ENCODE measurements at places on chromosomes 7 and 10.

GRCh38 chr10:52740913-52741675 lies 31.5 kb downstream of the MBL2 start:
- DNase-seq = peak; percentile 20

- no peak for DNase-seq
Measured at GRCh38 chr7:128800567-128800966, 8.8 kb downstream of the CCDC136 start.

DNA sequence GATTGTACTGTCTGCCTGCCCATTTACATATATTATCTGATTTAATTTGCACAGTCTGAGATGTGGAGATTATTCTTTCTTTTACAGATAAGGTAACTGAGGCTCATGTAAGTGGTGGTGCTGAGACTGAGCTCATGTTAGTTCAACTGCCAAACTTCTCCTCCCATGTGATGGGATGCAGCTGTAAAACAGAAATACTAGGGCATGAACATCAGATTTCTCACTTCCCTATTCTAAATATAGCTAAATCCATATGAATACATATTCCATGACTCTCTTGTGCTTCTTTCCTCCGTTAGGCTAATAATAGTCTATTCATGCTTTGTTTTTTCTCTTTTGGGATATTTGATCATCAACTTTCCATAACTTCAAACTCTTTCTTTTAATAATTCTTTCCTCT lies 84.7 kb downstream of the PTPRZ1 start:
- DNase-seq = no peak

DNA sequence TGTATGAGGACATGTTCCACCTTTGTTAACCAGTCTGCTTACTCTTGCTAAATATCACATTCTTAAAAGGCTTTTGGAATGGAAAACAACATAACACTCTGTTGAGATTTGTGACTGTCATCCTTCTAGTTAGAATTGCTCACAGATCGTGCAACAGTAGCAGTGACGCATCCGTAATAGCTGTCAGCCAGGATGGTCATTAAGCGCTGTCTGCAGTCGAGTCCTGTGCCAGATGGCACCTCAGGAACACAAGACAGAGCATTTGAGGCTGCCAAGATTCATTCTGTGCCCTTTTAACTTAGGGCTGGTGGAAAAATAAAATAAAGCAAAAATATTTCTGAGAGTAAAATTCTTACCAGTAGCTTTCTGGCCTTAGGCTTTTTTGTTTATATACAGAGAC lies 348.6 kb downstream of the ANKRD7 start:
- DNase-seq = no peak

- no peak for DNase-seq
Measured at GRCh38 chr10:117534321-117535297, 7.9 kb upstream of the EMX2 start.

DNA sequence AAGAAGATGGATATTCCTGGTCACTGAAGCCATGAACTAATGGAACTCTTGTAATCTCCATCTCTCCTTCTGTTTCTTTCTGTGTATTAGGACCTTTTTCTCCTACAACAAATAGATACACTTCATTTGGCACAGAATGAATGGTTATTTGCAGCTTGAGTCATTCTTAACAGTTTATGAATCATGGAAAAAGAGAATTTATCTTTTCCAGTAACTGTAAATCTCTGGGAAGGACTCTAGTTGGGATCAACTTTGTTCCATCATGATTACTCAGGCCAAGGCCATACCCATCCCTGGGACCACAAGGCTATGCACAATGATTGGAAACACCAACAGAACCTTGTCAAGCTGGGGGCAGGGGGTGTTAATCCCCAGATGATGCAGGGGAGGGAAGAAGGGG lies 36.1 kb upstream of the MDFIC start:
- DNase-seq = peak; percentile 62

GRCh38 chr10:52316500-52316899 lies 2.4 kb downstream of the DKK1 start:
- DNase-seq = no peak

DNA sequence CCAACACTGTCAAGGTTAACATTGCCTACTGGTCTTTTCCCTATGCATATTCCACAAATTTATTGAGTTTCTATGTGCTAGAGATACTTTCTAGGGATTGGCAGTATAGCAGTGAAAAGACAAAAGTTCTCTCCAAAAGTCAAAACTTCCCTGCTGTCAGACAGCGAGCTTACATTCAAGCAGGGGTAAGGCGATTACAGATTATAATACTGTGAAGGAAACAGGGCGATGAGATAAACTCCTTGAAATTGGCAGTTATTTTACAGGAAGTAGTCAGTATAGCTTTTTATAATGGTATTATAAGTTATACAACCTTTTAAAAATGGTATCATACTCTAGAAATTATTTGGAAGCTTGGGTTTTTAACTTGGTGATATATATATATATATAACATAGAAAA lies 9.9 kb downstream of the VPS50 start:
- DNase-seq = no peak

DNA sequence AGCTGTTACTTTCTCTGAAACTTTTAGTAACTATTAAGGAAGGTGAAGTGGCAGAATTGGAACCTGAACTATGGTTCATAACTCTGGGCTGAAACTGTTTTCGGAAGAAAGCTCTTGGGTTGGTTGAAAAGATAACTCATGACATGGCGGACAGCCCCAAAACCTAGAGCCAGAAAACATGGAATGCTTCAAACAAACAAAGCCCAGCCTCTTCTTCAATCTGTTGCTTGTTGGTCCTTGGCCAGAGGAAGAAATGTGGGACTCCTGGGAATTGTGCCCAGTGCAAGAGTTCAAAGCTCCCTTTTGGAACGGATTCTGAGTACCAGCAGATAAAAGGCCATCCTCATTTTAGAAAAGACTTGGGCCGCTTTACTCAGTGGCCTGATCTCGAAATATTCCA lies 52.9 kb upstream of the CACNB2 start:
- no peak for DNase-seq

- DNase-seq = no peak
Measured at GRCh38 chr7:150631084-150631826, 930 bp downstream of the GIMAP6 start.

DNA sequence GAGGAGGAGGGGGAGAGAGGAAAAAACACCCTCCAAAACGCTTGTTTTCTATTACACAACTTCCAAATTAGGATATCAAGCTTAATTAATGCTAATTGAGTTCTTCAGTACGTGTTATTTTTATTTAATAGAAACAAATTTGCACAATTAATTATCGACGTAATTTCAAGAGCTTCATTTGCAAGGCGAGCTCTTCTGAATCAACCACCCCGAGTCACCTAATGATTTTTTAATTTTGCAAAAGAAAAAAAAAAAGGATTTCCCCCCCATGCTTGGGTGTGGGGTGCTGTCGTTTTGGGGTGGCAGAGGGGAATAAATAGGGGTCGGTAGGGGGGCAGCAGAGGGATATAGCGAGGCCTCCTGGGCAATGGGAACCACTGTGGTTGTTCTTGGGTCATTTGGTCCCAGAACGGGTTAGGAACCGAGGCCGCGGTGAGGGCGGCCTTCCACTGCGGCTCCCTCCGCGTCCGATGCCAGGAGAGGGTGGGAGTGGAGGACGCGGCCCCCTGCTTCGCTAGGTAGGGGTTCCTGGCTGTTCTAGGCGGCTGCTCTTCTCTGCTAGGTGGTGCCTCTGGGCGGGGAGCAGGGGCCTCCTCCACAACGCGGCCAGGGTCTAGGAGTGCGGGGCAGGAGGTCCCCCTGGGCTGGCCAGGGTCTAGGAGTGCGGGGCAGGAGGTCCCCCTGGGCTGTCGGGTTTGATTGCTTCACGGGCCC lies 7.3 kb downstream of the UNCX start:
- DNase-seq = no peak

DNA sequence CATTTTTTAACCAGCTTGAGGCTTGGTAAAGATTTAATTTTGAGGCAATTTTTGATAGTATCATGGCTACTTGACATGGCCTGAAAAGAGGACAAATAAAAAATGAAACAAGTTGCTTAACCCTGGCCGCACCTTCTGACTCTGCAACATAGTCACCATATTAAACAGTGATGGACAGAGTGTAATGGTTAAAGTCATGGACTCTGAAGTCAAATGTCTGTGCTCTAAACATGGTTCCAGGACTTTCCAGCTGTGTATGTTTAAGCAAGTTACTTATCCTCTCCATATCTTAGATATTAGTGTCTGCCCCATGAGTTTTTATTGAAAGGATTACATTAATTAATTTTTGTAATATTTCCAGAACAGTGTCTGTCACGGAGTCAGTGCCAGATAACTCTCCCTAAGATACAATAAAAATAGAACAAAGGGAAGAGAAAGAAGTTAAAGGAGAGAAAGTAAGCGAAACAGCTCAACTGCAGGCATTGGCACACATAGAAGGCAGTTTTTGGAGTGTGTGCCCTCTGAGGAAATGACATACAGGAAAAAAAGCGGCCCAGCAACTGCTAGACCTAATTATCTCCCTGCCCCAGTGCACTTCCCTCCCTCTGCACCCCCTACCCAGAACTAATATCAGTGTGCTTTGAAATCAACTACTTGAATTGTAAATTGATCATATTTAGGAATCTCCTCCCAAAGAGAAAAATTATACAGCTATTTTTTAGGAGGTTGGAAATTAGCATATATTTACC lies 65.3 kb downstream of the MACC1 start:
- no peak for DNase-seq

DNA sequence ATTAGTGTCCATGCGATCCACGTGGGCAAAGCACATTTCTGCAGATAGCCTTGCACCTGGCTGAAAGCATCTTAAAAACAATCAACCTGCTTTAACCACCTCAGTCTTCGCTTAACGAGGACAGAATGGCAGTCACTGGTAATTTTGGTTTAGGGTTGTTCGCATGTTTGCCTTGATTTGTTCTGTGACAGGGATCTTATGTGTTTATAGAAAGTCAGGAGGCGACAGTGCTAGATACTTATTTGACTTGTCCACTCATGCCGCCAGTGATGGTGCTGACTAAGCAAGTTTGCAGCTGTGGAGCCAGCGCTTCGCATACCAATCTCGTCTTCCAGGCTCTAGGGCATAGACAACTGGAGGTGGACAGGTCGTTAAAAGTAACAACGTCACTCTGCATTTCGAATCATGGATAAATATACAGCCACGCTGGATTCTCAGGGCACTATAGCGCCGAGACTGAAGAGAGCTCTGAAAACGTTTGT lies 1.2 kb upstream of the TMEM243 start:
- peak; percentile 35 for DNase-seq

DNA sequence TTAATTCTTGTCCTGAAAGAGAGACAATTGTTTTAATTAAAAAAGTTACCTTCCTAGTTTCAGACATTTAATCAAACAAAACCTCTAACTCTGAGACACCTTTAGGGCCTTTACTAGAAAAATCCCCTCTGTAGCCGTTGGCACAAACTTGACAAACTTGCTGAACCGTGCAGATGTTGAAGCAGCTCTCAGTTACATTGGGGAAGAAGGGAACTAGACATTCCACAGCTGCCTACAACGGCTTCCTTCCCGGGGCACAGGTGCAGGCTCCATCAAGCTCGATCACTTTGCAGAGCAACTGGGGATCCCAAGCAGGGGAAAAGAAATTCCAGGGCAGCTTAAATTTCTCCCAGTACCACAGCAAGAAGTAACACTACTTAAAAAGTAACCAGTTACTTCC lies 141.3 kb downstream of the SKAP2 start:
- DNase-seq = no peak

GRCh38 chr7:142554560-142555532 lies 194.4 kb upstream of the PRSS1 start:
- no peak for DNase-seq

- peak; percentile 6 for DNase-seq
Measured at GRCh38 chr7:15389073-15389472, 172.7 kb downstream of the AGMO start.

GRCh38 chr10:98235846-98236245 lies 32.1 kb downstream of the LOXL4 start:
- DNase-seq = no peak

- DNase-seq = no peak
Measured at GRCh38 chr10:15158448-15158847, 10.0 kb downstream of the NMT2 start.

DNA sequence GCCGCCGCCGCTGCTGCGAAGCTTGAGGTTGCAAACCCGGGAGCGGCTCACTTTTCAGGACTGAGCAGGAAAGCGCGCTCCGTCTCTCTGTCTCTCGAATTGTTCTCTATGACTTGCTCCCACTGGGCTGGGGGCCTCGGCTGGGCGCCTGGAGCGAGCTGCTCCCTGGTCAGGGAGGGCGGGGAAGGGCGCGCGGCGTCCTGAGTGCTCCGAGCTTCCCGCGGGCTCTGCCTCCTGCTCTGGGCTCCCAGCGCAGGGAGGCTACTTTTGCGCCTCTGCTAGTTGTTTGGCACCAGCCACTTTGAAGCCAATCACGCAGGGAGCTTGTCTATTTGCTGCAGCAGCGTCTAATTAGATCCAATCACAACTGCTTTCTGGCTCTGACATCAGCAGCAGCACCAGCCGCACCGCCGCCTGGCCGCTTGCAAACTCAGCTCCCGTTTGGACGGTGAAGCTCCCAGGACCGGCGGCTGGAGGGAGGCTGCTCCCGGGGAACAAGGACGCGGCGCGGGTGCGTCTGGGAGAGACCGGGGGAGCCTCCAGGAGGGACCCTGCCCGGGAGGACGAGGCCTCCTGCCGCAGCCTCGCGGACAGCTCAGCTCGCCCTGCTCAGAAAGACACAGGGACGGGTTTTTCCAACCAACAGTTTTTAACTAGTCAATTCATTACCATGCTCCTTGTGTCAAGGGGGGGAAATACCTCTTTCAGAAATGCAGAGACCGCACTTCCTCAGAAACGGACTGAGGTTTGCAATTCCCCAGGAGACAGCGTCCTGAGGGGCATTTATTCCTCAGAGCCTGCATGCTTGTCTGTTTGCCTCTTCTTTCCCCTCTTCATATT lies at the start of gene ADARB2:
Gene ADARB2, minus strand, starts transcription at position 304 of the 840 bp plus-strand sequence.
- DNase-seq = peak; percentile 35

DNA sequence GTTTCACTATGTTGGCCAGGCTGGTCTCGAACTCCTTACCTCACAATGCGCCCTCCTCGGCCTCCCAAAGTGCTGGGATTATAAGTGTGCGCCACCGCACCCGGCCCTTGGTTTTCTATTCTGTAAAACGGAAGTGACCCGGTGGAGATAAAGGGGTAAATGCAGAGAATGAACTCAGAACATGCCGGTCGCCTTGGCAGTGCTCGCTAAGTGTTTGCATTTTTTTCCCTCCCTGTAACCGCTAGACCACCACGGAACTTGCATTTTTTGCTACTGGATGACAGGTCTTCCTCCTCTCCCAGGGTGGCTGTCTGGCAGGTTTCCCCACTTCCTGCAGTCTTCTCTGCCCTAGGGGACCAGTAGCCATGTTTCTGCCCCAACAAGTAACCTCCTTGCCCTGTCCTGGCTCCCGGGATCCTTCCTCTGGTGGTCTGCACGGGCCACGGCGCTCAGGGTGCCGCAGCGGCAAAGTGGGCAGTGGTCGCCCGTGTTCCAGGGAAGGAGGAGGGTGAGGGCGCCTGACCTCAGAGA lies 18.8 kb upstream of the GNA12 start:
- DNase-seq = no peak

DNA sequence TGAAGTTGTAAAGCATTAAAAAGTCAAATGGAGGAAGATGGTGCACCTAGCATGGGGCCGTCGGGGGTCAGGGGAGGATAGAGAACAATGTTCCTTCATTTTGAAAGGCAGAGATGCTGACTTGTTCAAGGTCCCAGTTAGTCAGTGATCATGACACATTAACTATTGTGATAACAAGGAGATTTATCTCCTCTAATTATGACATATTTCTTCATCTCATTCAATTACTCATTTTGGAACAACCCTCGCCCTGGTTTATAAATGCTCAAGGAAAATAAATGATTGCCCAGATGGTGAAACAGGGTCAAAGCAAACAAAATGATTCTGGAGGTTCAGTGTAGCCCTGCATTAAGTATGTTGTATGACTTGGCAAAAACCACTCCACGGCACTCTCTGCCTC lies 106.2 kb downstream of the ITIH5 start:
- no peak for DNase-seq
